Stimulated activated CD4-positive, alpha-beta T cell treated with anti-CD3 and anti-CD28 coated beads, TNF-alpha, amount 100 ng/mL, for 24 hours (primary cell): ENCODE measurements at places on chromosomes 7 and 10.

DNA sequence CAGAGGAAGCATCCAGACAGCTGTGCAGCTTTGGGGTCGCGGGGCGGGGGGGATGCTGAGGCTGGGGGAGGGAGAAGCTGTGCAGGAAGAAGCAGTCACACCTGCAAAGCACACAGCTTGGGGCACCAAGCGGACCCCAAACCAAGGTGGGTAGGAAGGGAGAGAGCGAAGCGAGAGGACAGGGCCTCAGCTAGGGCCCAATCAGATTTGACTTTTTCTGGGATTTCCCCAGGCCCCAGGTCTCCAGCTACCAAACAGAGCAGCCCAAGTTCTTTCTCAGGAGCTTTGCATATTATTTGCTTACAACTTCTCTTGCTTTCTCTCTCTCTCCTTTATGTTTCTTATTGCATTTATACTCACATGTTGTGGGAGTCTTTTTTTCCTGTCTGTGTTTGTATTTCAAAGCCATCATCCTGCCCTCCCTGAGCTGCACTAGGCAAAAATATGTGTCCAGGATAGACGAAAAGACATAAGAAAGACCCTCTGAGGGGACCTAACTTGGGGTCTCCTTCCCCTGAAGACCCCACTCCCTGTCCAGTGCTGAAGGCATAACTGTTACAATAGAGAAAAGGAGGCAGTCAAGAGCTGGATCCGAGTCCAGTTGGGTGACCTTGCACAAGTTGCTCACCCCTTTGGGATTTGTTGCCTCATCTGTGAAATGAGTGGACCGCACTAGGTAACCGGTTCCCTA lies 50.6 kb upstream of the SMNDC1 start:
- no peak for DNase-seq

- DNase-seq: no peak
Observed at GRCh38 chr10:44293306-44293778, 91.6 kb downstream of the CXCL12 start.

DNA sequence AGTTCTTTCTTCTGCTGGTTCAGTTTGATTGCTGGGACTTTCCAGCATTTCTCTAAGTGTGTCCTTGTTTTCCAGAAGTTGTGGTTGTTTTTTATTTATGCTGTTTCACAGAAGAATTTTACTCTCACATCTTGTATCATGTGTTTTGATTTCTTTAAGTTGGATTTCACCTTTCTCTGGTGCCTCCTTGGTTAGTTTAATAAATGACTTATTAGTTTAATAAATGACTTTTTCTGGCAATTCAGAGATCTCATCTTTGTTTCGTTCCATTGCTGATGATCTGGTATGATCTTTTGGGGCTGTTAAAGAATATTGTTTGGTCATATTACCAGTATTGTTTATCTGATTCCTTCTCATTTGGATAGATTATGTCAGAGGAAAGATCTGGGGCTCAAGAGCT lies 59.8 kb upstream of the CYP2C9 start:
- no peak for DNase-seq

- DNase-seq: no peak
Observed at GRCh38 chr7:78301407-78301806, 502.8 kb downstream of the PHTF2 start.

- DNase-seq: no peak
Observed at GRCh38 chr10:118286051-118286838, 55.9 kb downstream of the FAM204A start.

DNA sequence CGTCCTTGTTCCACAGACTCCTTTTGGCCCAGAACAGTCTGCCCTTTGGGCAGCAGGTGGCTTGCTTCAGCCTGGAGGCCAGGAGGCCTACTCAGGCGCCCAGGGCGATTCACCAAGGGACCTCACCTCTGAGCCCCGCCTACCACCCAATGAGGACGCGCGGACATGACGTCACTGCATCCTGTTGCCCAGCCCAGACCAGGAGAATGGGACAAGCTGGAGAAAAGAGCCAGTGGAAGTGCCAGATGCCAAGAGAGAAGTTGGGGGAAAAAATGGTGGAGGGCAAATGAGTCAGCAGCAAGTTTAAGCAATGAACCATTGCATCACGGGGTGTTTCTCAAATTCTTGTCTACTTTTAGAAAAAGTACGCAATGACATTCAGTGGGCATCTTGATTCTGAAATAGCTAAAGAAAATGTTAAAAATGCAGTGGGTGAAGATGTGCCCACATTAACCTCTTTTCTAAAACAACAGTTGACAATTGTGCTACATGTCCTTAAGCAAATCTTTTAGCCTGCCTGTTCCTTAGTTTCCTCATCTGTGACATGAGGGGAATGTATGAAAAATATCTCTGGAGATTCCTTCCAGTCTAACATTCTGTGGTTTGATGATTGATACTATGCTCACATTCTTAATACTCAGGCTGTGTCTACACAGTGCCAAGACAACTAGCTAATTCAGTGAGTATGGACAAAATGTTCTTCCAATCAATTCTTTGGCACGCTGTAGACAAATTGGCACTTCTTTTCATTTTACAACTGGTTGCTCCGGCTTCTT lies 23.9 kb upstream of the LEP start:
- no peak for DNase-seq

DNA sequence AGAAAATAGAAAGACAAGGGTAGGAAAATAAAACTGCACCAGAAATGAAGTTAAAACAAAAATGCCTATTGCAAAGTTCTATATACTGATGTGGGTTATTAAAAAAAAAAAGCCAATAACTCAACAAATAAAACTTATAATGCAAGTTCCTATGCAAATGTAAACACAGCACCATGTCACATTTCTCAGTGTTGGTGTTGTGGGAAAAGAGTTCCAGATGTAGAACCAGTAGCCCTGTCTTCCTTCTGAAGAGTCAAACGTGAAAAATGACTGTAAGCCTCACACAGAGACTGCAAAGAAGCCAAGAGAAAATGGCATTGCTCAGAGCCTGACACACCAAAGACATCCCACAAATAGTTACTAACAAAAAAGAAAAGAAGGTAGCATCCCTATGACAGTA lies 10.1 kb downstream of the PON2 start:
- DNase-seq: no peak

DNA sequence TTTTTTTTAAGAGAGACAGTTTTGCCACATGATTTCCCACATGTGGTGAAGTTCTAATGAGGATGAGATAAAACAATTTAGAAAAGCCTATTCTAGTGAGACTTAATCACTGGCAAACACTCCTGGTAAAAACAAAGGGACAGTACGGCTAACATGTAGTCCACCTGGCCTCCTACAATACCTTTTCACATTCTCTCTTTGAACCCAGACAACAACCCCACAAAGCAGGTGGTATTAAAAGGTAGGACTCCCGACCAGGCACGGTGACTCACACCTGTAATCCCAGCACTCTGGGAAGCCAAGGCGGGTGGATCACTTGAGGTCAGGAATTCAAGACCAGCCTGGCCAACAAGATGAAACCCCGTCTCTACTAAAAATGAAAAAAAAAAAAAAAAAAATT lies 12.4 kb downstream of the PARD3 start:
- DNase-seq: no peak

DNA sequence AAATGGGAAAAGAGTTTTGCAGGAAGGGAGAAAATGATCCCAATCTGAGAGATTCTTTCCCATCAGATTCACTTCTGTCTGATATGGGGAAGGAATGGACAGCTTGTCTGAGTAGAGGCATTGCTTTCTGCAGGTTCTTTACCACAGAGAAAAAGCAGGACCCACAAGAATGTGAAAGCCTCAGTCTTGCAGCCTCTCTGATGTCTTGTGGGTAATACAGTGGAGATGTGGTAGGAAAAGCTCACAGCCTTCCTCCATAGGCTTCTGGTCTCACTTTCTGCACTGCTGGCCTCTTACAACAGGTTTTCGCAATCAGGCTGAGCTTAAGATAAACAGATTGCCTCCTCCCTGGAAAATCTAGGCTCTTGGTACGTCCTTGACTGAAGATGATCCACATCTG lies 551 bp downstream of the IFIT1 start:
- no peak for DNase-seq

- no peak for DNase-seq
Observed at GRCh38 chr10:58570307-58570723, 57.6 kb downstream of the BICC1 start.
